ENCODE measurements at places on chromosomes 5 and 9.

DNA sequence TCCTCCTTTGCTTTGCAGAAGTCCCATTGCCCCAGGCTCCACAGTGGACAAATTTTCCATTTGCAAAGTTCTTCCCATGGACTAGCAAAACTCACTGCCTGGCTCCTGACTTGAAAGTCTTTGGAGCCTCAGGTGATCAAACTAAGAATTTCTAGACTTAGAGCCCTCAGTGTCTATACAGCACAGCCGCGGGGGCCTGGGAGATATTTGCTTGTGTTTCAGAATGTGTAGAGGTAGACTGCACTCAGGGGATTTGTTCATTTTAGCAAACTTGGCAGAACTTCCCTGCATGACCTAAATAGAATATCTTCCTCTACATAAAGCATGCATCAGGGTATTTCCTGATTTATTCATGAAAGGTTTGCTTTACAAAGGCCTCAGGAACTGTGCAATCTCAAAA lies 384.2 kb upstream of the ZNF462 start:
- DNase-seq: no peak

DNA sequence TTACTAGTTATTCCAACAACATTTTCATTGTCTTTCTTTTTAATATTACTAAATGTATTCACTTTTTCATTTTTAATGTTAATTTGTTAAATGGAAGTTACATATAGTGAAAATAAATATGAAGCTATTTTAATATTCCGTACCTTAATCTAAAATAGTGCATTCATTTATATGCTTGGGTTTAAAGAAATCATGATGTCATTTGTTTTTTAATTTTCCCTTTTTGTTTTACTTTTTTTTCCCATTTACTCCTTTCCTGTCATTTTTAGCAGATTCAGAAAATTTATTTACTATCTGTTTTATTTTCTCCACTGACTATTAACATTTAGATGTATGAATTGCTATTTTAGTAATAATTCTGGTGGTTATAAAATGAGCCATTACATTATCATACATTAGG lies 183.0 kb upstream of the CDH9 start:
- no peak for DNase-seq

DNA sequence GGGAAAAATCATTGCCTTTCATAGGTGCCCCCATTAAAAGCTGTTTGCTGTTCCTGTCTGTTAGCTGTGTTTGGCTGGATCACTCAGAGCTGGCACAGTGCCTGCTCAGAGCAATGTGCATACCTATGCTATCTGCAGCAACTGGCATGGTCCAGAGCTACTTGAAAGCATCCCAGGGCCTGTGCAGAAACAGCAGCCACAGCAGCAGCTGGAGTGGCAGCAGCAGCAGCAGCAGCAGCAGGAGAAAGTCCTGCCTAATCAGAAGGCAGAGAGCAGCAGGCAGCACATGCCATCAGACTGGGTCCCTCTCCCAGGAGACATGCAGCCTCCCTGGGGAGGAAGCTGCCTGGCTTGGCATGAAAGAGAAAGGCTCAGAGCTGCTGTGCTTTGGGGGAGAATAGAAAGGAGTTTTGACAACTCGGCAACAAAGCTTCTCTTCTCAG lies 243.8 kb upstream of the WWC1 start:
- peak; percentile 67 for DNase-seq

DNA sequence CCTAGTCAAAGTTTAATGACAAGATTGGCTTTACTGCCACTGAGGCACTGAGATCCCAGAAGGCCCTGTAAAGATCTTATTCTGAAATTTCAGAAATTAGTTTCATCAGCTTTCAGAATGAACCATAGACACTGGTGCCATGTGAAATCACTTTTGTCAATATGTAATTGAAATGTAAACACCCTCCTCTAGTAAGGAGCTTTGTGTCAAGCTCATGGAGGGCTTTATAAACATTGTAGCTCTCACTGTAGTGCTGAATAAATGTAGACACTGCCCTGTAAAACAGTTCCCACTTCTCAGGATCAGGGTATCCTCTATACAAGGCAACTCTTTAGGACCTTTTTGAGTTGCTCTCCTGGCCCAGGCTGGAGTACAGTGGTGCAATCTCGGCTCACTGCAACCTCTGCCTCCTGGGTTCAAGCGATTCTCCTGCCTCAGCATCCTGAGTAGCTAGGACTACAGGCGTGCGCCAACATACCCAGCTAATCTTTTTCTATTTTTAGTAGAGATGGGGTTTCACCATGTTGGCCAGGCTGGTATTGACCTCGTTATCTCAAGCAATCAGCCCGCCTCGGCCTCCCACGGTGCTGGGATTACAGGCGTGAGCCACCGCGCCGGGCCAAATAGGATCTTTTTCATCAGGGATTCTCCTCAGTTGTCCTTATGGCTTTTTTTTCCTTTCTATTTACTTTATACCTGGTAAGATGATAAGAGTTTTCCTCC lies 1823.9 kb upstream of the CDH9 start:
- no peak for DNase-seq

DNA sequence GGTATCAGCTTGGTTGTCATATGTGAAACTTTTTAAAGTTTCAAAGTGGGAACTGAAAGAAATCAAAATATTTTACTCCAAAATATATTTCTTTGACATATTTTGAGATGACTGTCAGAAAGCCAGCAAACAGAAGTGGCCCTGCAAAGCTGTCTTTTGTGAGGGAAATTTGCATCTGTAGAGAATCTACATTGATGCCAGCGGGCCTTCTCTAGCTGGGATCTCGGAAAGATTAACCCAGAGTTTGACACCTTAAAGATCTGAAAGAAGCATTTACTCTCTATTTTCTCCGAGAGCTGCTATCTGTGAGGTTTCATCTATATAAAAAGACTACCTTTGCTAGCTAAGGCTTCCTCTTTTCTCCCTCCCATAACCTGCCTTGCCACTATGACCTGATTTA lies 303.6 kb downstream of the FBXL17 start:
- DNase-seq: no peak

GRCh38 chr9:68927165-68927564 lies 86.7 kb downstream of the PRKACG start:
- no peak for DNase-seq

- DNase-seq: no peak
Measured at GRCh38 chr5:58273711-58274110, 186.2 kb downstream of the PLK2 start.

- DNase-seq: no peak
Measured at GRCh38 chr9:114238472-114238871, 83.1 kb downstream of the COL27A1 start.

DNA sequence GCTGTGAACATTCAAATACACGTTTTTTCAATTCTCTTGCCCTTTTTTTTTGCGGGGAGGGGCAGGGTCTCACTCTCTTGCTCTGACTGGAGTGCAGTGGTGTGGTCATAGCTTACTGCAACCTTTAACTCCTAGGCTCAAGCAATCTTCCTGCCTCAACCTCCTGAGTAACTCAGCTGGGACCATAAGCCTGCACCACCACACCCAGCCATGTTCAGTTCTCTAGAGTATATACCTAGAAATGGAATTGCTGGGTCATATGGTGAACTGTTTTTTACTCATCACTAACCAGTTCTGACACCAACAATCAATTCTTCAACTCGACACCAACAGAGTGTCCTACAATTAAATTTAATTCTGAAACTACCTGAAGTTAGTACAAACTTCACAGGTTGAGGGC lies 85.5 kb upstream of the ZNF169 start:
- no peak for DNase-seq

DNA sequence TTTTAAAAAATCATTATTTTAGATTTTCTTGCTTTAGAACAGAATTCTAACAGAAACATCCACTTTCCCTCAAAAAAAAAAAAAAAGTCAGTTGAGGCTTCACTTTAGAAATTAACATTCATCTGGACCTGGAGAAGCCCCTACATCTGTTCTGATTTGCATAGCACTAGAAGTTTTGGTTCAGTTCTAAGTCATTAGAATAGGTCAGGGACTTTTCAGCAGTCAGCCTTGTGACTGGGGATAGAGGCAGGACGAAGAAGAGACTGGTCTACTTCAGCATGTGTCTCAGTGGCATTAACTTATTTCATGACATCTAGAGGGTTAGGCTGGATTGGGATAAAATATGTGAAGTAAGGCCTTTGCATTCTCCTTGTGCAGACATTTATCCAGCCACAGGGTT lies 215.8 kb upstream of the DAB2 start:
- no peak for DNase-seq

- no peak for DNase-seq
Measured at GRCh38 chr5:121841892-121842291, 9.8 kb upstream of the FTMT start.

DNA sequence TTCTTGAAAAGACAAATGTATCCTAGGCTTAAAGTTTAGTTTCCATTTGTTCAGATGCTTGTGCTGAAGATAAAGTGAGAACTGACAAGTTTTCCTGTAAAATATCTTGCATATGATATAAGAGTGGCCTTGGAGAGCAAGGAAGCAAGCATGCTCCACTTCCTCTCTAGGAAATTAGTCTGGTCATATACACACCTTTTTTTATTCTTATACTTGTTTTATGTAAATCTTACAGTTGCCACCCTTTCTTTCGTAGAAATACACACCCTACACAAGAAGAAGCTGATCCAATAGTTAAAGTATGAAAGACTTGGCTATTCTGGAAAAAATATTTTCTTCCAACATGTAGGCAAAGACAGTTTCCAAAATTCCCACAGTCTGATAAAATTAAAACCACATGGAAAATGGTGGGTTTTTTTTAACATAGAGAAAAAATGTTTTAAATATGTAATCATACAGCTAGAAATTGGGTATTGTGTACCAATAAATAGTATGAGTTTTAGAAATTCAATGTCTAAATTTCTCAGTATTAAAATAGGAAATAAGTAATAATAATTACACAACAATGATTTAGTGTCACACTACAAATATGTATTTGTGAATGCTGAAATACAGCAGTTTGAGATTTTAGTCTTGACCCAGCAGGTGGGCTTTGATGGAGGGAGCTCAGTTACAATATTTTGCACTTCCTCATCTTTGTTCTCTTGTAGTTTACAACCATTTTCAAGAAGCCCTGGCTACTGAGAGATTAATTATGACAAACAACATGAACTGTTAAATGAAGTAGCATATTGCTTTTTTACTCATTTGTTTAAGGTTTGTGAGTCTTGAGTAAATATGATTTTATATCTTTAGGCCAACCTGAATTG lies 185.7 kb upstream of the GNA14 start:
- no peak for DNase-seq

Data from D341Med (cell line).